ENCODE measurements at places on chromosomes 5 and 9. TPM values are rescaled to one million over a fixed set of nuclear protein-coding genes. Genes with fewer than 3 reads are reported as not detected.

IFNB1 gene
- total RNA-seq = not detected

TTC16 gene
- not detected for total RNA-seq

TERT gene
- not detected for total RNA-seq

PDE6A gene
- total RNA-seq = 0.05 TPM

FOXD4 gene
- not detected for total RNA-seq

TMEM215 gene
- 0.21 TPM for total RNA-seq

PCA3 gene
- 0.26 TPM for total RNA-seq

FAM169A gene
- 9.0 TPM for total RNA-seq

PCDHA5 gene
- total RNA-seq = 0.69 TPM

BTF3 gene
- total RNA-seq = 324 TPM

GGTA1 gene
- 10.2 TPM for total RNA-seq

SRD5A1 gene
- total RNA-seq = 6.6 TPM

SPAG8 gene
- total RNA-seq = 1.9 TPM

LCN2 gene
- 1.9 TPM for total RNA-seq

GHR gene
- total RNA-seq = 34.6 TPM

OR1J2 gene
- total RNA-seq = not detected

DMRT3 gene
- total RNA-seq = not detected

SOHLH1 gene
- not detected for total RNA-seq

UGT3A2 gene
- total RNA-seq = 0.58 TPM

ENHO gene
- 0.26 TPM for total RNA-seq

CXXC5 gene
- 28.0 TPM for total RNA-seq
